Upper lobe of left lung (tissue), 6 donors: ENCODE measurements at places on chromosomes 1 and 21. TPM values are rescaled to one million over a fixed set of nuclear protein-coding genes. Genes with fewer than 3 reads are reported as not detected.

DNA sequence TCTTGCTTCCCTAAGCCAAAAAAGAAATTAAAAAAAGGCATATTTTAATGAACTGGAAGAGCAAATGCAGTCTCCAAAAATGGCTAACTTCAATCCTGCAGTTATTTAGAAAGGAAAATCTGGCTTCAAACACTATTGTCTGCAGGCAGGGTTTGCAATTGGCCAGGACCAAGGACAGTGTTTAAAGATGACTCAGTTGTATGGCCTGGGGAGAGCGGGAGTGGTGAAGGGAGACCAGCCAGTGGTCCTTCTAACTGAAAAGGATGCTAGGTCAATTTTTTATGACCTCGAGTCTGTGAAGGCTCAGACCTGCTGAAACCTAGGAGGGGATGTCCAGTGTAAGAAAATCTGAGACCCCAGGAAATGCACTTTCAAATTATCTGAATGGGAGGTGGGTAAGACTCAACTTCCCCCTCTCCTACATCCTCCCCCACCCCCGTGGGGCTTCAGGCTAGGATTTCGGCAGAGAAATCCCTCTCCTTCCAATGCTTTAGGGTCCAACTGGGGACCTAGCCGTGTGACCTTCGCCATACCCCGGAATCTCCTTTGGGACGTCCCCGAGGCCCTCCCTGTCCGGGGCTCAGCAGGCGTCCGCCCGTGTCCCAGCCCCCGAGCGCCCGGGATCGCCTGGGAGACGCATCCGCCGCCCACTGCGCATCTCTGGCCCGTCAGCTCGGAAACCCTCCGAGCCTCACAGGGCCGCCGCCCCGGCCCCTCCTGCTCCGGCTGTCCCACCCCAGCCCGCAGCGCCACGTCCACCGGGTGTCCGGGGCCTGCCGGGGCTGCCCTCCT, 602 bp upstream of the RIMKLA start:
- DNase-seq = no peak
- peak overlapping the region; percentile 71 for H3K4me3 ChIP-seq
- peaks cover 18% of the 10 kb centered on the region for H3K4me1 ChIP-seq
- H3K27ac ChIP-seq = peak overlapping the region; percentile 72
- no peaks in the 10 kb centered on the region for H3K27me3 ChIP-seq

The UBL4B gene
- not detected for total RNA-seq

The ROR1 gene
- total RNA-seq = 32.3 TPM

DNA sequence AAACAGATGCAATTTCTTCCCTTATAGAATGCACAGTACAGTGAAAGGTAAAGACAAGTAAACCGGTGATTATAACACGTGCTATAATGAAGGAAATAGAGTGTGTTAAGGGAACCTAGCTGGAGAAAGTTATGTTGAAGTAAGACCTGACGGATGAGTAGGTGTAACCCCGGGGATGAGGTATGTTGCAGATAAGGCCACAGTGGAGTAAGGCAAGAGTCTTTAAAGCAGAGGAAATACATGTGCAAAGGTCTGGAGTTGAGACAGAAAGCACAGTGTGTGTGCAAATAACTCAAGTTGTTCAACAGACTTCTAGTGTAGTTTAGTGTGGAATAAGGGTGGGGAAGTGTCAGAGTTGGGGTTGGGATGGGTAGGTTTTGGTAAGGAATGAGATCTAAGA, 2.9 kb downstream of the DBT start:
- no peak overlapping the region for H3K27ac ChIP-seq
- no peaks in the 10 kb centered on the region for H3K36me3 ChIP-seq
- no peaks in the 10 kb centered on the region for H3K27me3 ChIP-seq
- H3K4me3 ChIP-seq = no peak overlapping the region
- peaks cover 15% of the 10 kb centered on the region for H3K4me1 ChIP-seq

GRCh38 chr21:33434770-33435360, 31.7 kb downstream of the IFNGR2 start:
- peak overlapping the region; percentile 68 for H3K27ac ChIP-seq
- peaks cover 15% of the 10 kb centered on the region for H3K4me1 ChIP-seq
- no peak overlapping the region for H3K4me3 ChIP-seq
- DNase-seq = no peak

- peaks cover 24% of the 10 kb centered on the region for H3K4me1 ChIP-seq
- H3K27ac ChIP-seq = no peak overlapping the region
- DNase-seq = peak; percentile 84
- H3K36me3 ChIP-seq = no peaks in the 10 kb centered on the region
- peak overlapping the region; percentile 44 for H3K4me3 ChIP-seq
- H3K27me3 ChIP-seq = peaks cover 9% of the 10 kb centered on the region
Measured at GRCh38 chr21:33071770-33072306, 1.9 kb downstream of the OLIG1 start.

- H3K4me1 ChIP-seq = no peaks in the 10 kb centered on the region
- no peaks in the 10 kb centered on the region for H3K27me3 ChIP-seq
- no peaks in the 10 kb centered on the region for H3K36me3 ChIP-seq
- H3K4me3 ChIP-seq = no peak overlapping the region
Measured at GRCh38 chr1:78156805-78157521, 111.2 kb downstream of the GIPC2 start.

DNA sequence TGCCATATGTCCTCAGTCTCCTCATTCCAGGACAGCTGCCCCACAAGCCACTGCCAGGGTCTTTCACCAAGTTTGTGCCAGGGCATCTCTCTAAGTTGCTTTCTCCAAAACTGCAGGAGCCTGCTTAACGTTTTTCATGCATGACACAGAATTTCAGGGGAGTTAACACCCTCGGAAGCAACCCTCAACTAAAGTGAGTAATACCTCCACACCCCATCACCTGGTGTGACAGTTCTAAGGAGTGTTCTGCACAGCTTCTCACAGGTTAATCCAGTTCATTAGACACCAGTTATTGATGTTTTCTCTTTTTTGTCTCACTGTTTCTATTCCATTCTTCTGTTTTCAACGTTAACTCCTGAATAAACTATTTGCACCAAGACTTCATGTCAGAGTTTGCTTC, 115.0 kb downstream of the BACH1 start:
- no peaks in the 10 kb centered on the region for H3K27me3 ChIP-seq
- H3K4me1 ChIP-seq = no peaks in the 10 kb centered on the region
- no peak overlapping the region for H3K4me3 ChIP-seq

The BTBD8 gene
- 17.8 TPM for total RNA-seq

The DEDD gene
- 26.7 TPM for total RNA-seq

DNA sequence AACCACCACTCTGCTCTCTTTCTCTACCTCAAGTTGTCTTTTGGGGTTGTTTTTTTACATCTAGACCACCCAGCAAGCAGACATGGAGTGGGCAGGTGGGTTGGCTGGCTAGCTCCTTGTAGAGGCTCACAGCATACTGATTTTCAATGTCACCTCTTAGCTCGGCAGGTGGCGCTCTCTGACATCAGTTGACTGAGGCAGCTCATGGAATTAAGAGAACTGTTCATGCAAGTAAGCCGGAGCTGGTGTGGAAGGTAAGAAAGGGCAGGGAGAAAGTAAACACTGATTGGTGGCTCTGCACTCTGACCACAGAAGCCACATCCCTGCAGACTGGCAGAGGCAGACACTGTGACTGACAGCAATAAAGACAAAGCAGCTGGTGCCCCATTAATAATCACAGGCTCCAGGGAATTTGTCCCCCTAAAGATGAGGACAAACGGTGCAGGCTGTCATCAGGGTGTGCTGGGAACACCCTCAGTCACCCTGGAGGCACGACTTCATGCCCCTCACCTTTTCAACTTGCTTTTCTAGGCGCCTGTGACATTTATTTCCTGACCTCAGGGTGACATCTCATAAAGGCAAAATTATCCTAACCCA, 226.8 kb downstream of the LMX1A start:
- no peak overlapping the region for H3K4me3 ChIP-seq
- DNase-seq = peak; percentile 61
- no peak overlapping the region for H3K27ac ChIP-seq
- H3K27me3 ChIP-seq = no peaks in the 10 kb centered on the region
- H3K4me1 ChIP-seq = no peaks in the 10 kb centered on the region

The C1orf105 gene
- not detected for total RNA-seq

DNA sequence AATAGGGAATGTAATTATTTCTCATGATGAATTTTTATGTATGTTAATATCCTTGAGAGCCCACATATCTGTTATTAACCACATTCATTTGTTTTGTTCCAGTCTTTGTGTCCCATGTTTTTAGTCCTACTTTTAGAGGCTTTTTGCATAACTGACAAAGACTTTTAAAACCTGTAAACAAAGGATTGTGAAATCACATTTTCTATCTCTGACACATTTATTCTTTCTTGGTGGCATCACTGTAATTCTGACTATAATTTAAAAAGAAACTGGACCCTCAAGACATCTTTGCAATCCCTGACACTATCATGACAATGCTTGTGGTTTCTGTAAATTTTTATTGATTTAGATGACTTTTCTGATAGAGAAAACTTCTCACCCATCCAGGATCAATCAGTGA, 313.1 kb downstream of the SIPA1L2 start:
- H3K36me3 ChIP-seq = no peaks in the 10 kb centered on the region
- no peak overlapping the region for H3K27ac ChIP-seq
- DNase-seq = no peak
- H3K4me3 ChIP-seq = no peak overlapping the region
- H3K4me1 ChIP-seq = no peaks in the 10 kb centered on the region

The FAM151A gene
- not detected for total RNA-seq

GRCh38 chr21:46094401-46095082, 3.4 kb upstream of the COL6A2 start:
- H3K27ac ChIP-seq = no peak overlapping the region
- peaks cover 15% of the 10 kb centered on the region for H3K4me1 ChIP-seq
- H3K4me3 ChIP-seq = no peak overlapping the region

DNA sequence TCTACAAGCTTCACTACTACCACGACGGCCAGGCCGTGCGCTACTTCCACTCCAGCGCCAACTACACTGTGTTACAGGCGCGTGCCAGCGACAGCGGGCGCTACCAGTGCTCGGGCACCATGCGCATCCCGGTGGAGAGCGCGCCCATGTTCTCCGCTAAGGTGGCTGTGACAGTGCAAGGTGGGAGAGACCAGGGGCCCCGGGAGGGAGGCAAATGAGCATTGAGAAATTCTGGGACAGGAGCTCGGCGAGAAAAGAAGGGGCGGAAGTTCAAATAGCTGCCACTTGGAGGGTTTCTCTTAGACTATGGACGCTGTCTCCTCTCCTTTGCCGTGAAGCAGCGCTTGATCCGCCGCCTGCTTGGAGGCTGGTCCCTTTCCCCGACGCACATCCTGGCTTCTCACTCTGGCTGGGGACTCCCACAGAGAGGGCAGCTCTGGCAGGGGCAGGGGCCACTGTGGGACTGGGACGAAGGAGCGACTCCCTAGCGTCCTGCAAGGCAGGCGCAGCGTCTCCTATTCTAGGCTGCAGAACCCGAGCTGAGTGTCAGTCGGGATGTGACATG, 4.6 kb downstream of the FCRLB start:
- no peaks in the 10 kb centered on the region for H3K27me3 ChIP-seq
- H3K4me1 ChIP-seq = peaks cover 10% of the 10 kb centered on the region
- peak overlapping the region; percentile 71 for H3K4me3 ChIP-seq
- no peaks in the 10 kb centered on the region for H3K36me3 ChIP-seq
- H3K27ac ChIP-seq = peak overlapping the region; percentile 86

- H3K27me3 ChIP-seq = no peaks in the 10 kb centered on the region
- H3K36me3 ChIP-seq = no peaks in the 10 kb centered on the region
- no peak for DNase-seq
- no peak overlapping the region for H3K27ac ChIP-seq
Measured at GRCh38 chr1:196689001-196689400, 37.2 kb downstream of the CFH start.

GRCh38 chr1:65772607-65773006, 20.1 kb upstream of the PDE4B start:
- no peaks in the 10 kb centered on the region for H3K36me3 ChIP-seq
- no peak for DNase-seq
- no peak overlapping the region for H3K27ac ChIP-seq
- no peak overlapping the region for H3K4me3 ChIP-seq

The KLF17 gene
- total RNA-seq = 0.11 TPM

- DNase-seq = no peak
- no peaks in the 10 kb centered on the region for H3K36me3 ChIP-seq
- no peaks in the 10 kb centered on the region for H3K27me3 ChIP-seq
- H3K4me1 ChIP-seq = no peaks in the 10 kb centered on the region
Measured at GRCh38 chr1:94117259-94117851, 3.6 kb downstream of the ABCA4 start.

The CDC42BPA gene
- total RNA-seq = 33.7 TPM

The C4BPA gene
- 164 TPM for total RNA-seq

The KRTAP12-2 gene
- total RNA-seq = not detected

DNA sequence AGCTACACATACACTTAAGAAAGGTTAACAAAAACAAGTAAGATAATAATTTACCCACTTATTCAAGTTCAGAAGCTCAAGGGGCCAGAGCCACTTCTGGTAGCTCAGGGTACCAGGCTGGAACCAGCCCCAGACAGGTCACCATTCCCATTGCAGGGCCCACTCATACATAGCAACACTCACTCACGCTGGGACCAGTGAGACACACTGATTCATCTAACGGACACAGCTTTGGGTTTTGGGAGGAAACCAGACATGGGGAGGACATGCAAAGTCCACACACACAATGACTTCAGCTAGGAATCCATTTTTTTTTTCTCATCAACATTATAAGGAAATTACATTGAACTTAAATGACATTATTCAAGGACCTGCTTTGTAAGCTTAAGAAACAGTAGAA, 169.1 kb downstream of the ZC3H11B start:
- no peaks in the 10 kb centered on the region for H3K36me3 ChIP-seq
- H3K27me3 ChIP-seq = no peaks in the 10 kb centered on the region
- H3K4me3 ChIP-seq = no peak overlapping the region
- H3K27ac ChIP-seq = no peak overlapping the region

The G0S2 gene
- total RNA-seq = 14.4 TPM

- peaks cover 9% of the 10 kb centered on the region for H3K4me1 ChIP-seq
- no peak overlapping the region for H3K27ac ChIP-seq
- H3K36me3 ChIP-seq = no peaks in the 10 kb centered on the region
- no peak overlapping the region for H3K4me3 ChIP-seq
- DNase-seq = no peak
- peaks cover 8% of the 10 kb centered on the region for H3K27me3 ChIP-seq
Measured at GRCh38 chr1:204831186-204831585, 39.5 kb upstream of the NFASC start.

GRCh38 chr1:23533246-23534023, 2.4 kb upstream of the E2F2 start:
- DNase-seq = no peak
- peaks cover 51% of the 10 kb centered on the region for H3K4me1 ChIP-seq
- H3K27ac ChIP-seq = peak overlapping the region; percentile 62
- H3K27me3 ChIP-seq = no peaks in the 10 kb centered on the region
- H3K36me3 ChIP-seq = no peaks in the 10 kb centered on the region

DNA sequence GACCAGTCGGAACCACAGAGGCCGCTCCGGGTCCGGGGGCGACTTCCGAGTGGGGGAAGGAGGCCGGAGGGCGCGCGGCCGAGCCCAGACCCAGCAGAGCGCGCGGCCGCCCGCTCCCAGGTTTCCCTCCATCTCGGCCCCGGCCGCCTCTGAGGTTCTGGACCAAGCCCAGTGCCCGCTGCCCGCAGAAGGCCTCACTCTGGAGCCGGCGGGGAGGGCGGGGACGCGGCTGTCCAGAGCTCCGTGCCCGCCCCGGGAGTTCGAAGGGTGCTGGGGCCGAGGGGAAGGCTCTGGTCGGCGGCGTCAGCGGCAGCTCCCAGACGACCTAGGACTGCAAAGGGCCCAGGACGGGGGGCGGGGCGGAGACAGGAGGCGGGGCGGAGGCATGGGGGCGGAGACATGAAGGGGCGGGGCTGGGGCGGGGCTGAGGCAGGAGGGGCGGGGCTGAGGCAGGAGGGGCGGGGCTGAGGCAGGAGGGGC, 48.0 kb upstream of the SLC19A1 start:
- H3K4me3 ChIP-seq = peak overlapping the region; percentile 54
- no peak overlapping the region for H3K27ac ChIP-seq
- H3K36me3 ChIP-seq = no peaks in the 10 kb centered on the region
- peaks cover 20% of the 10 kb centered on the region for H3K4me1 ChIP-seq
